ENCODE measurements at places on chromosomes 1 and 21. TPM values are rescaled to one million over a fixed set of nuclear protein-coding genes. Genes with fewer than 3 reads are reported as not detected.
A peak's percentile ranks its signal among the peaks of the same experiment; 100 is the strongest.

Gene PKP1
- total RNA-seq, result 0.18 TPM

DNA sequence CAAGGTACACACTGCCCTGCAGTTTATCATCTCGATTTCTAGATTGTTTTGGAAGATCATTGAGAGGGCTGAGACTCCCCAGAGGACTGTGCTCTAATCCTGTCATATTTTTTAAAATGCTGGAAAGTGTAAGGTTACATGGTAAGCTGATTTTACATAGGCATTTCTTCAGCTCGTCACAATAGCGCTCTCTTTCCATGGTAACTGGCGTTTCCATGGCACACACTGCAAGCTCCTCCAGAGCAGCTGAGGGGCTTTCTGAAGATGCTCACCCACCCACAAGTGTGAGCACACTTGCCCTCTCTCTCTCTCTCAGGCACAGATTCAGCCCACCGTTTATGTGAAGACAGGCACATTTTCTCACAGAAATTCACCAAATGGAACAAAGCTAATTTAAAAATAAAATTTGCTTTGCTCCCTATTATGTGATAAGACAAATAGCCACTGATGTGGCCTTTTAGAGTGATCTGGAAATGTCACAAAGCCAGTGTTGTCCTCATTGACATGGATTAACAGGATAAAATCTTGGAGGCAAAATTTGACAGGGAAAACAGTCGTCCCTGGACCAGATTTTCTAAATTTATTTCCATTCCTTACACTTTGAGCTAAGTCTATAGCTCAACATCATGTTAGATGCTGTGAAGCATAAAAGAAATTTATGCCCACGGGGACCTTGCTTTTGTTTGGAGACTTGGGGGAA lies 421.5 kb downstream of the RWDD3 start:
- DNase-seq, result no peak

GRCh38 chr1:10767282-10767681 lies 29.2 kb downstream of the CASZ1 start:
- DNase-seq, result no peak

DNA sequence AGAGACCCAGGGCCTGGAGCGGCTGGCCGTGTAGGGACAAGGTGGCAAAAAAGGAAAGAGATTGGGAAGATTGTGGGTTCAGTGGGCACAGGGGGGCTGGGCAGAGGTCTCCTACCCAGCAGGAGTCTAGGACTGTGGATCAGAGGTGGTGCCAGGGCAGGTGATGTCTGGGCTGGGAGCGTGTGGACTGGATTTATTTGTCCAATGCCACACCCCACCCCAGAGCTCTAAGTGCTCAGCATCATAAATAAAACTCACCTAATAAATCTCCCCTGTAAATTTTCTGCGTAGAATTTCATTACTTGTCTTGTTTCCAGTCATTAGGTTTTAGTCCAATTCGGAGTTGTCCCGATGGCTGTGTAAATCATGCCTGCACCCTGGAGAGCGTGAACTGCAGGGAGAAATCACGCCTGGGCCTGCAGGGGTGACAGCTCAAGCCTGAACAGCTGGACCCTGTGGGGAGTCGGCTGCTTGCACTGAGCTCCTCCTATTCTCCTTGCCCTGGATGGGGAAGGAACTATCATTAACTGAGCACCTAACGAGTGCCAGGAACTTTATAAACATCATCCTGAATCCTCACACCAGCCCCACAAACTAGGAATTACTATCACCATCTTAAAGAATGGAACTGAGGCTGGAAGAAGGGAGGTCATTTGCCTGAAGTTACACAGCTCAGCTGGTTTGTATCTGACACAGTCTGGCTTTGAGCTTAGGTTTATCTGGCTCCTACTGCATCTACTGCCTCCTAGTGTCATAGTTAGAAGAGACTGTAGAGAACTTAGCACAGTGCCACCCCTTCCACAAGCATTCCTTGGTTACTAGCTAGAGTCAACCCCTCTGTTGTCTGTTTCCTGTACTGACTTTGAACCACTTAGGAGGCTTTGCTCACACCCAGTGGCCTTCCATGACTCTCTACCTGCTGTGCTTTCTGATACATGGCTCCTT lies 25.0 kb upstream of the POU3F1 start:
- DNase-seq, result peak; percentile 55

DNA sequence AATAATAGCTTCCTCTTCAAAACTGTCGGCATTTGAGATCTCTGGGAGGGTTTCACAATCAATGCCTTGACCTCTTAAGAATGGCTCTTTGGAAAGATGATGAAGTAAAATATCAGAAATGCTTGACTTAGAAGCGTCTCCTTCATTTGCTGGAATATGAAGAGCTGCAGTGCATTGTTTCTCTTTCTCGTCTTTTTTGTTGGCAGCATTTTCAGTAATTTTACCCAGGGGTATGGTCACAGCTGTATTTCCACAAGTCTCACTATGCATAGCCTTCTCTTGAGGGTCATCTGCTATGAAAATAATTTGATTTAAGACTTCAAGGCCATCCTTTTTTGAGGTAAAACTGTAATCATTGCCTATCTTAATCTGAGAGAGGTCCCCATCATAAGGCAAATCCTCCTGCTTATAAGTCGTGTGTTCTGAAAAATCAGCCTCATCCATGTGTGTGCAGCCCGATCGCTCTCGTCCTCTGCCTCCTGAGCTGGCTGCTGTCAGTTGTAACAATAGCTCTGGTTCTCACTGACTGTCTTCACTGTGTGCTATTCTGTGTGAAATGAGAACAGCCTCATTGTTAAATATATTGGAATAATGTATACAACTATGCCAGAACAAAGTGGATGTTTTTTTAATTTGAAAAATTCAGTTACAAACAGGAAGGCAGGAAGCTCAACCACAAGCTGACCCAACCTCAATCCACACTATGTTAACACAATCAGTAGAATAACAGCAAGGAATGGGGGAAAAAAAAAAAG lies 4.5 kb downstream of the AKNAD1 start:
- no peak for DNase-seq

DNA sequence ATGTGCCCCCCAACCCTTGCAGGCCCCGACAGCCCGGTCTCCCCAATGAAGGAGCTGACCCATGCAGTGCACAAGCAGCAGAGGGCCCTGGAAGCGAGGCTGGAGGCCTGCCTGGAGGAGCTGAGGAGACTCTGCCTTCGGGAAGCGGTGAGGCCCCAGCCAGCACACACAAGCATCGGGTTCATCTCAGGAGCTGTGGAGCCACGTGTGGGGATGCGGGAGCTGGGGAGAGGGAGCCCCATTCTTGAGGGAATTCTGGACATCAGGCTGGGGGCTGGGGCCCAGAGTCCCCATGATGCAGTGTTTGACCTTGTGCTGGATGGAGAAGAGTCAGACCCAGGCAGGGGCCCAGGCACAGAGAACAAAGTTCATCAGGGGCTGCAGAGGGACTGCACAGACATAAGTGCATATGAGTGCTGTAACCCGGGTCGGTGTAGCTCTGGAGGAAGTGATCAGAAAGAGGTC lies 4.8 kb downstream of the INAVA start:
- no peak for DNase-seq

DNA sequence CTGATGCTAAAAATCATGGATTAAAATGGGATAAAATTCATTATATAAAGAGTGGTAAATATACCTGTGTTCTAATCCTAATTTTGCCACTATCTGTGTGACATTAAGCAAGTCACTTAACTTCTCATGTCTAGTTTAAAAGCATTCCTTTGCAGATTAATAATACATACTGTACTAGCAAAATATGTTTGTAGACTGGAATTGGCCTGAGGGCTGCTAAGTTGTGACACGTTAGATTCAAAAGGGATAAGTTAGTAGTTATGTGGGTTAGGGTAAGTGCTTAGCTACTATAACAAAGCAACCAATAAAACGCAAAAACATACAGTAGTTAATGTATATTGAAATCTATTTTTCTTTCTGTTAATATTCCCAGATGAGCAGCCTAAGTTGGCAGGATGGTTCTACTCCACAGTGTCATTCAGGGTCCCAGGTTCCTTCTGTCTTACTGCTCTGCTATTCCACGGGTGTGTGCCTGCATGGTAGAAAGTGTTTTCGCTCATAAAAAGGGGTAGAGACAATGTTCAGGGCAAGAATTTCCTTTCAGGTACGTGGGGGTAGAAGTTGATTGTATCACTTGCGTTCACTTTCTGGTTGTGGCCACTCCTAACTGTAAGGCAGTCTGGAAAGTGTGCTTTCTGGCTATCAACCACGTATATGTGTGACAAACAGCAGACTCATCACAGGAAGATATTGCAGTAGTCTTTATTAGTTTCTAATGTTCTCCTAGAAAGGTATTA lies 239.8 kb downstream of the NFIA start:
- DNase-seq, result no peak

- no peak for DNase-seq
Observed at GRCh38 chr1:244329591-244330317, 122.0 kb downstream of the ADSS2 start.

DNA sequence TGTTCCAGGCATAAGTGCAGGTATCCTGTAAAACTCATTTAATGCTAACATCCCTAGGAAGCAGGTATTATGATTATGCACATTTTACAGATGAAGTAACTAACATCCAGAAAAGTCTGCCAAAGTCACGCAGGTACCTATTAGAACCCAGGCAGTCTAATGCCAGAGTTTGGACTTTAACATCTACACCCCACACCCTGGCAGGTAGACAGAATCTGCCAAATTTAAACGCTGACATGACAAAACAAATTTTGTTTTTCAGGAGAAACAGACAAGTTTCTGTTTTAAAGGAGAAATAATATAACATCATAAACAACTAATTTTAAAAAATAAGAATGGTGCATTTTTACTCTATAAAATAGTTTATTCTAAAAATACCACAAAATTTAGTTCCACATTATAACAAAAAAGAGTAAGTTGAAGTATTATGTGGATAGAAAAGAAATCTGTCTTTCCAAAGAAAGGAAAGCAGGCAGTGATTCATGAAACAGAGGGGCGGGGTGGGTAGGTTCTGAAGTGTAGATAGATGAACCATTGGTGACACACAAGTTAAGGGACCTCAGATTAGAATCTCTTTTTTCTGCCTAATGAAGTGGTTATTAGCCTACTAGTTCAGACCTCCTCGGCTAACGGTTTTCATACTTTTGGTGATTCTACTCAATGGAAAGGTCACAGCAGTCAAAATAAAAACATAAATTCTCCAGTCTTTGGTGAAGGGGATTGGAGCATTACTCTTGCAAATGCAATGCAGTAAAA lies 1.7 kb downstream of the ASPM start:
- DNase-seq, result peak; percentile 34

DNA sequence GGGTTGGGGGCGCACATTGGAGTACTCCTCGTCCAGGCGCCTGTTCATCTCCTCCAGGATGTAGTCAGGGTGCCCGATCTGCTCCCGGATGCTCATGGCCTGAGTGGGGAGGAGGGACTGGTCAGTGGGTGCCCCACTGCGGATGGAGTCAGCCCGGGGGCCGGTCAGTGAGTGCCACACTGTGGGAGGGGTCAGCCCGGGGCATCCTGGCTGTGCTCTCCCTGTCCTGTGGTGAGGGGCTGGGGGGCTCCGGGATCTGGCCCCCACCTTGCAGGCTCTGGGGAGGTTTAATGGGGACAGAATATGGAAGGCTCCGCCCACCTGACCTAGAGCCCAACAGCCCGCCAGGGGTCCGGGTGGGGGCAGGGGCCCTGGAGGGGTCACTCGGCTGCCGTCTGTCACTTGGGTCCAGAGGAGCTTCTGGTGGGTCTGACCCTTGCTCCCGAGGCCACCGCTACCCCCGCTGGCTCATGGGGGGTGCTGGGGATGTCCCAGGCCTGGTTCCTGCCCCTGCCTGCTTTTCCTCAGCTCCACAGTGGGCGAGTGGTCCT lies 8.8 kb downstream of the PRXL2B start:
- no peak for DNase-seq

Gene CASZ1
- 0.18 TPM for total RNA-seq

Gene KRTAP6-1
- total RNA-seq, result not detected

GRCh38 chr21:25191141-25191540 lies 416.1 kb downstream of the MRPL39 start:
- no peak for DNase-seq

Gene KIF2C
- total RNA-seq, result 45.0 TPM

Gene LRP8
- total RNA-seq, result 11.1 TPM

DNA sequence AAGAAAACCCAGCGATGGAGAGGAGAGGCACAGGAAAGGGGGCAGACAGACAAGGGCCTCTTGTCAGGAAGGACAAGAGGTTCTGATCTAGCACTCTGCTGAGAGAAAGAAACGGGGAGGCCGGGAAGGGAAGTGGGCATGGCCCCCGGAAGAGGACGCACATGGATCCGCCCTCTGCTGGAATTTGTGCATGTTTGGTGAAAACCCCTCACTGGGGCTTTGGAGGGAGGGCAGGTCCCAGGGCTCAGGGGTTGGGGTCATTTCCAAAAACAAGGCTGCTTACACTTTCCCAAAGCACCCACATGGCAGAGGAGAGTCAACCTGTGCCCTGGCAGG lies 32.4 kb upstream of the ECE1 start:
- DNase-seq, result no peak

Gene HEATR1
- 61.1 TPM for total RNA-seq

Gene STYXL2
- total RNA-seq, result not detected

Gene DIO1
- not detected for total RNA-seq

DNA sequence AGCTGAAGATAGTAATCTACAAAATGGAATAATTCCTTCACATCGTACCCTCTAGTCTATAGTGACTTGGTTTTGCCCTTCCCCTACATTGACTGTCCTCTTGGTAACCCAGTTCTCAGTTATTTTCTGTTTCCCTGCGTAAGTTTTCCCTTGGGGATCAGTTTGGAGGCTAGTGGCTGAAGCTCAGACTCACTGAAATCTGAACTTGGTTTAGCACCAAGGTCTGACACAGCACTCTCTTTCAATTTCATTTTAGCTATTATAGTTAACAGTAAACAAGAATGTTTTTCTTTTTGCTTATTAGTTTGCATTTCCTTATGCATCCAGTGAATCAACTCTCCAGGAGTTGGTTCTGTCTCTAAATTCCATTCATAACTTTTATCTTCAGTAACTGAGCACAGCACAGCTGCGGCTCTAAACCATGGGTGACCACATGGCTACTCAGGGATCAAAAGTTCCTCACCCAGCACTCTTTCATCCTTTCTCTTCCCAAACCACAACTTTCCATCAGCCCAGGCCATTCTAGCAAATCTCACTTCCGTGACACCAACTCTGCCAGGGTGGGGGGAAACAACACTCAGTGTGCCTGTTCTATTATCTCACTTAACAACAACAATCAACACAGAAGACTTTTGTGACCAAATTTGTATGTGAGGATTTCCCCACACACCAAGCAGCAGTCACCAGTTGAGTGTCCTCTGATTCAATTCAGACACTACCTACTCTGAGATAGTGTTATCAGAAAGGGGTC lies 17.6 kb upstream of the IFI6 start:
- peak; percentile 57 for DNase-seq

Gene MCOLN3
- not detected for total RNA-seq

GRCh38 chr1:240074908-240075307 lies 16.8 kb upstream of the FMN2 start:
- DNase-seq, result no peak
